ENCODE measurements at places on chromosomes 3 and 15.

DNA sequence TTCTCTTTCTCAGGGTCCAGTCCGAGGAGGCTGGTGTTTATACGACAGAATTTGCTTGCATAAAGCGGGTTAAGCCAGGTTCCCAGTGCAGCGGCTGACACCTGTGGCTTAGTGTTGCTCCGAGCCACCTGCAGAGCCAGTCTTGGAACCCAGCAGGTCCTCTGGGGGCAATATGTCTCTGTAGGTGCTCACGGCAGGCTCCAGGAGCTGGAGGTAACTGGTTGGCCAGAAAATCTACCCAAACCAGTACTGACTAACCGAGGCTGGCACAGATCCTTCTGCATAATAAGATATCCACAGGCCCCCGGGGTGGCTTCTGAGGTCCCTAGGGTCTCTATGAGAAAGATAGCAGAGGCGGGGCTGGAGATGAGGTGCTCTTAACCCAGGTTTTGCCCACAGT lies 3.2 kb downstream of the MGLL start:
- no peak for DNase-seq

DNA sequence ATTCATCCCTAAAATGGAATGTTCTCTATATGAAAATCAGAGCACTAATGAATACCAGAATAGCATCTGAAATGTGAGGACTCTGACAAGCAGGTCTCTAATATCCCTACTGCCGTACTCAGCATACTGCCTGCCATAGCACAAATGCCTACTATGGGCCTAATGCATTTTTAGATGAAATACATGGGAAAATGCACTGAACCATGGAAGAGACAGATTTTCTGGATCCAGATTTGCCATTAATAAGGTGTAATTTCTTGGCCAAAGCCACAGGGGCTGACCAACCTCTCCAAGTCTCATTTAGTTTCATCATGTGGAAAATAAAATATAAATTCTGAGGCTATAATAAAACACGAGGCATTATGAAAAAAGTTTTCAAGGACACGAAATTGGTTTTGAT lies 123.8 kb downstream of the CBLB start:
- DNase-seq = no peak

DNA sequence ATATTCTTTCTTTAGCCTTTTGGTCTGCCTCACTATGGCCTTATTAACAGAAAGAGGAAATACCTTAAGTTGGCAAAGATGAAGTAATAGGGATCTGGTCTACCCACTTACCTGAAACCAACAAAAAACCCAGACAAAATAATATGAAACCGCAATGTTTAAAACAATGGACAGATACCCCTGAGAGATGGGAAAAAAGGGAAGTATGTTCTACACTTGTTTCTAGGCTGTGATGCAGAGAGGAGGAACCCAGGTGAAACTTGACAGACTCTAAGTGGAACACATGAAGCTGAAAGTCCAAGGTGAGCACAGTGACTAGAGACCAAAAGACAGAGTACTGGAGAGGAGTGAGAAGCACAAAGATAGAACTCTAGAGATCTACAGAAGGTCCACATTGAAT lies 78.4 kb downstream of the NR2E3 start:
- no peak for DNase-seq

DNA sequence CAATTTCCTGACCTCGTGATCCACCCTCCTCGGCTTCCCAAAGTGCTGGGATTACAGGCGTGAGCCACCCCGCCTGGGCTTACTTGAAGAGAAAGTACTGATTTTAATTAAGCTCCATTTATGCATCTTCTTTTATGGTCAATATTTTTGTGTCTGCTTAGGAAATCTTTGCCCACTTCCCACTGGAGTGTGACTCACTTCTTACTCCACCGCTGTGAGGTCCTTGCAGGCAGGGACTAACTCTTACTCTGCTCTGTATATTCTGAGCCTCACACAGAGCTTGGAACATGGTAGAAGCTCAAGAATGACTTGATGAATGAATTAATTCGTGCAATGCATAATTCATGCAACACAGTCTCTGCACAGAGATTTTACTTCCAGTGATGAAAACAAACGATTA lies 2.9 kb upstream of the TM4SF19 start:
- no peak for DNase-seq

DNA sequence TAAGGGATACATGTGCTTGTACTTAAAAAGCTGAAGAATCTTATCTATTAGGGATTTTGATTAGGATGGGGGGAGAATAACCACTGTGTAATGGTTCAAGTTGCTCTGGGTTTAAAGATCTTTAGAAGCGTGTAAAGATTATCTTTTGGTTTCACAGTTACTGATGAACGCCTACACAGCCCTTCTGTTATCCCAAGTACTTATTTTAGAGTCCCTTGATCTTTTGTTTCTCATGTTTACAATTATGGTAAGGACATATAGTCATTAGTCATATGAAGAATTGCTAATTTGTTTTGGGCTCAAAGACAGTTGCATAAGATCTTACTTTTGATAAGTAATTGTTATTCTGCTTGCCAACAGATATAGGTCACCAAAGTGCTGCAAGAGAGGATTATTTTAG lies 160.1 kb downstream of the PLCL2 start:
- DNase-seq = no peak

DNA sequence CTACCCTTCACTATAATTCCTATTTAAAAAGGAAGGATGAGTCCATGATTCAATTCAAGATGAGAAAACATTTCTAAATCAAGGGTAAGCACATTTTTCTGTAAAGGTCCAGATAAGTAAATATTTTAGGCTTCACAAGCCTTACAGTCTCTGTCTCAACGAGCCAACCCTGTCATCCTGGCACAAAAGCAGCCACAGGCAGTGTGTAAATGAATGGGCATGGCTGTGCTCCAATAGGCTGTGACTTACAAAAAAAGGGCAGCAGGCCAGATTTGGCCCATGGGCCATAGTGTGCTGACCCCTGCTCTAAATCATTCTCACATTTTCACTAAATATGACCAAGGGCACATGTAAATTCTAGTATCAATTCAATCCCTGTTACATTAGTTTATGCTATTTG lies 200.4 kb downstream of the WNT5A start:
- DNase-seq = no peak

GRCh38 chr15:44883199-44883877 lies 73.1 kb upstream of the TERB2 start:
- no peak for DNase-seq

DNA sequence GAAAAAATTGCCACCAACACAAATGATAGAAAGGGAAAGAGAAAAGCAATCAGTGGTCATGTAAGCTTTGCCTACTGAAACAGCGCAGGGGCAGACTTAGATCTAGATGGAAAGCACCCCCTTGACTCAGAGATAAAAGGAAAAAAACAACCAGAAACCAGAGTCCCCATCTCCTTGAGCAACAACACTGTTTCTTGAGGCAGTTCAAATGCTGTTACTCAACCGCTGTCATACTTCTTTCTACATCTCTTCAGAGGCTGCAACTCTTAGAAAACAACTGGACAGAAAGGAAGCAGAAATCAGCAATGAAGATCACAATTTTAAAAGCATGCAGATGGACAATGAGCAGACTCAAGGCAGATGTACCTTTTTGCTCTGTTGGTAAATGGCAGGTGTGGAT lies 36.5 kb downstream of the FSIP1 start:
- DNase-seq = no peak

GRCh38 chr15:79314811-79315210 lies 3.9 kb downstream of the TMED3 start:
- no peak for DNase-seq

DNA sequence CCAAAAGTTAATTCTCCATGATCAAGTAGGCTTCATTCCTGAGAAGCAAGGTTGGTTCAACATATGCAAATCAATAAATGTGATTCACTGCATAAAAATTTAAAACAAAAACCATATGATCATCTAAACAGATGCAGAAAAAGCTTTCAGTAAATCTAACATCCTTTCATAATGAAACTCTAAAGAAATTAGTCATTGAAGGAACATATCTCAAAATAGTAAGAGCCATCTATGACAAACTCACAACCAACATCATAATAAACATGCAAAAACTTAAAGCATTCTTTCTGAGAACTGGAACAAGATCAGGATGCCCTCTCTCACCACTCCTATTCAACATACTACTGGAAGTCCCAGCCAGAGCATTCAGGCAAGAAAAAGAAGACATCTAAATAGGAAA lies 254.1 kb downstream of the AGBL1 start:
- DNase-seq = no peak

- no peak for DNase-seq
Measured at GRCh38 chr3:32237670-32238452, 619 bp upstream of the CMTM8 start.

GRCh38 chr3:117873249-117873600 lies 1161.4 kb downstream of the IGSF11 start:
- peak; percentile 83 for DNase-seq

DNA sequence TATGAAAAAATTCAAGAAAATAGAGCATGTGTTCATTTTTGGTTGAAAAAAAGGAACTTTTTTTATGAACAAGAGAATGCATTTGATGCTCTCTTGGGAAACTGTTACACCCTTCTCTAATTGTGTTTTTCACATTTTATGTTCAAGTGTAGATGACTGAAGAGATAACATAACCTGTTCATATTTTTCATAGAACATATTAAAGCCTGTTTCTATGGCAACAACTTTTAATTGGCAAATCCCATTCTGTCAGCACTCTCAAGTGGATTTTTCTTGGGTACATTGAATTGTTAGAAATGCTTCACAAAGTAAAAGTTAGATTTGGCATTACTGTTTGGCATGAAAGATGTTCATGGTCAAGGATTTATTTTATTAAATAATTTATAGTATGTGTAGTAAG lies 117.5 kb downstream of the MBNL1 start:
- peak; percentile 19 for DNase-seq

DNA sequence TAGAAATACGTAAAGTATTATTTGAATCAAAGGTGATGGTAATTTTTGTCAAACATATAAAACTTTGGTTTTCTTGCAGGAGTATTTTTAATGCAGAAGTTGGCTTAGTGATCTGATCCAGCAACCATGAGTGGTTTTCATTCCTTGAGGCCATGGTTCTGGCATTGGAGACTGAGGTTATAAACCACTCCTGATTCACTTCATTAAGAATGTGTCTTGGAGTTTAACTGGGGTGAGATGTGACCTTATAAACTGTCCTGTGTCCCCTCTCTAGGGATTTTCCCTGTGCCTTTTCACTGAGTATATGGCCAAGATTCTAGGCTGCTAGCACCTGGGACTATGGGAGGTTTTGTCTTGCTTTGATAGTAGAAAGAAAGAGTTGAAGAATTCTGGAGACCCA lies 94.3 kb downstream of the RYR3 start:
- no peak for DNase-seq

GRCh38 chr3:71107926-71108325 lies 475.6 kb downstream of the FOXP1 start:
- DNase-seq = no peak

DNA sequence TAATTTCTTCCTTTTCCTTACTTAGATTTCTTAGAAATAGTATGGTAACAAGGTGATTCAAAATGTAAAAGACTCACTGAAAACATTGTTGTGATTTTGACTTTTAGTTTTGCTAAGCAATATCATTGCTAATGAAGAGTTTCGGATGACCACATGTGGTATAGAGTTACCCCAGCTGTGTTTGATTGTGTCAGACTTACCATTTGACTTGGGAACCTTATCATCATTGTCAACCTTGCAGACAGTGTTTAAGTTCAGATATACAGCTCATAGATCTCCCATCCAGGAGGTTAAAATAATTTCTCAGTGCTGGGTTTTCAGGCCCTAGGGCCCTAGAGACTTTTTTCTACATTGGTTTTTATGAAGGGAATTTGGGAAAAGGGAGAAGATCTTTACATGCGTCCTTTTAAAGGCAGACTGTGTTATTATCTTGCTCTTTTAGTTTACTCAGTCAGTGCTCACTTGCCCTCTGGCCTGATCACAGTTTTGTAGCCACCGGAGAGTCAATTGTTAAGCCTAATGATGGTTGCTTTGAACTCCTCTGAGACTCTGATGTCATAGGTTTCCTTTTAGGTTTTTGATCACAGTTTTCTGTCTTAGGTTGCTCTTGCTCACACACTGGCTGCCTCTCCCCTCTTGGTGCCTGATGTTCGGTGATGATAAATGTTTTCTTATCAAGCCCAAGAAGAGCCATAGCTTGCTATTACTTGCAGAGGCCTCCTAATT lies 133.5 kb upstream of the ZPLD1 start:
- DNase-seq = no peak

GRCh38 chr3:61052851-61053250 lies 198.4 kb downstream of the FHIT start:
- no peak for DNase-seq

DNA sequence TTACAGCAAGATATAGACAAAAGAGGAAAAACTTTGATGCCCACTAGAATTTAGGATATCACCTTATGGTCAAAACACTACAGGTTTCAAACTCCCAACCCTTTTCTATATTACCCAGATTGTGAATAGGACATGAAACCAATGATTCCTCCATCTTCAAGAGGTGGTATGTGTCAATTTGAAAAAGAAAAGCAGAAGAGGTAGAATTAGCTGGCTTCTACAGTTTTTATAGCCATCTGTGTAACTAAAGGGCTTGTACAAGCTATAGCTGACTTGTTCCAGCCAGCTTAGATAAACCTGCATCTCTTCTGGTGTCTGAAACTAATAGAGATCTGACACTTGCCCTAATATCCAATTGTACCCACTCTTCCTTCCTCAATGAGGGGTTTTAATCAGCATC lies 24.9 kb upstream of the HGD start:
- no peak for DNase-seq

DNA sequence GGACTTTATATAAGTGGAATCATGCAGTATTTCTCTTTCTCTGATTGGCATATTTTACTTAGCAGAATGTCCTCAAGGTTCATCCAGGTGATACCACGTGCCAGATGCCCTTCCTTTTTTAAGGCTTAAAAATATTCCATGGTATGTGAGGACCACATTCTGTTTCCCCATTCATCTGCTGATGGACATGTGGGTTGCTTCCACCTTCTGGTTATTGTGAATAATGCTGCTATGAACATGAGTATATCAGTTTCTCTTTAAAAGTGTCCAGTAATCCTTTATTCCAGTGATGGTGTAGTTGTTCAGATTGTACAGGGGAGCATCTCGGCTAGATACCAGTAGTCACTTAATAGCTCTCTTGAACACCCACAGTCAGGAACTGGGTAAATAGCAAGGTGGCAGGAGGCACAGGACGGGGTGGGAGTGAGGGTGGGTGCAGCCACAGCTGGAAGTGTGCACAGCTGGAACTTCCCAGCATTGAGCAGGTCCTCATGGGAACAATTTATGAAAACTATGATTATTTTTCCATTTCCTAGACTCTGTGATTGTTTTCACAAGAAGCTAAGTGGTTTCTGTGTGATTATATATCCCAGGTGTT lies 50.3 kb upstream of the ATG7 start:
- no peak for DNase-seq

- DNase-seq = no peak
Measured at GRCh38 chr15:44670087-44670950, 6.9 kb upstream of the SPG11 start.

DNA sequence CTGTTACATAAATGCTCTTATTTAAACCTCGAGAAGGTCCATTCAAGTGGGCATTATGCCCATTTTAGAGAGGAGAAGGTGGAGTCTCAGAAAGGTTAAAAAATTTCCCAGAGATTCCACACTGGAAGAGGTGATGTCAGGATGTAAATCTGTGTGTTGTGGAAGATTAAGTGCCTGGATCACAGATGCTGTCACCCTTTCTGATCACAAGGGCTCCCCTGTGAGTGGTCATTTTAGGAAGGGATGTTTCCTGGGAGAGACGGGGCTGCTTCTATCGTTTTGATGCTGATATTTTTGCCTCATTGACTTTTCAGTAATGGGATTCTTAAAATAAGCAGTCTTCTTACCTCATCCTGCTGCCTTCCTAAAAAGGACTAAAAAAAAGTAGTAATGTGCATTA lies 132.5 kb downstream of the CLSTN2 start:
- no peak for DNase-seq

Data from NCI-H1105 (cell line).